ENCODE measurements at places on chromosomes 3 and 15. TPM values are rescaled to one million over a fixed set of nuclear protein-coding genes. Genes with fewer than 3 reads are reported as not detected.

GP9 gene
- not detected for total RNA-seq

LIPH gene
- under 0.01 TPM for total RNA-seq

CFAP20DC gene
- 6.9 TPM for total RNA-seq

GOLGA8J gene
- total RNA-seq = not detected

CHRD gene
- 10.7 TPM for total RNA-seq

GOLGA6L7 gene
- not detected for total RNA-seq

P2RY14 gene
- not detected for total RNA-seq

SGO1 gene
- total RNA-seq = 7.6 TPM

P3H2 gene
- 19.3 TPM for total RNA-seq

PTX3 gene
- 865 TPM for total RNA-seq

IL17RC gene
- 65.7 TPM for total RNA-seq

CCR9 gene
- not detected for total RNA-seq

TATDN2 gene
- total RNA-seq = 19.6 TPM

UPK1B gene
- not detected for total RNA-seq

RGMA gene
- total RNA-seq = under 0.01 TPM

SAXO2 gene
- 0.71 TPM for total RNA-seq

SCN11A gene
- total RNA-seq = not detected

CA12 gene
- 39.9 TPM for total RNA-seq

ATP8B4 gene
- 4.4 TPM for total RNA-seq

SSUH2 gene
- total RNA-seq = not detected

PPM1M gene
- 27.7 TPM for total RNA-seq

LSAMP gene
- total RNA-seq = 0.18 TPM
